ENCODE measurements at places on chromosomes 7 and 10.

GRCh38 chr7:128914566-128915151 is 4.2 kb upstream of the KCP start:
- no peaks in the 10 kb centered on the region for H3K36me3 ChIP-seq
- H3K4me3 ChIP-seq, result no peak overlapping the region
- peaks cover 18% of the 10 kb centered on the region for H3K4me1 ChIP-seq
- peaks cover 23% of the 10 kb centered on the region for H3K27me3 ChIP-seq
- H3K27ac ChIP-seq, result no peak overlapping the region

GRCh38 chr7:45198986-45199385 is 41.4 kb downstream of the RAMP3 start:
- no peaks in the 10 kb centered on the region for H3K36me3 ChIP-seq
- peaks cover 11% of the 10 kb centered on the region for H3K4me1 ChIP-seq
- no peak for DNase-seq
- H3K4me3 ChIP-seq, result no peak overlapping the region
- H3K27ac ChIP-seq, result no peak overlapping the region

GRCh38 chr7:4711634-4712033 is 29.5 kb downstream of the FOXK1 start:
- H3K36me3 ChIP-seq, result peaks cover 5% of the 10 kb centered on the region
- H3K4me1 ChIP-seq, result peaks cover 42% of the 10 kb centered on the region
- H3K27me3 ChIP-seq, result peaks cover 8% of the 10 kb centered on the region
- DNase-seq, result no peak

DNA sequence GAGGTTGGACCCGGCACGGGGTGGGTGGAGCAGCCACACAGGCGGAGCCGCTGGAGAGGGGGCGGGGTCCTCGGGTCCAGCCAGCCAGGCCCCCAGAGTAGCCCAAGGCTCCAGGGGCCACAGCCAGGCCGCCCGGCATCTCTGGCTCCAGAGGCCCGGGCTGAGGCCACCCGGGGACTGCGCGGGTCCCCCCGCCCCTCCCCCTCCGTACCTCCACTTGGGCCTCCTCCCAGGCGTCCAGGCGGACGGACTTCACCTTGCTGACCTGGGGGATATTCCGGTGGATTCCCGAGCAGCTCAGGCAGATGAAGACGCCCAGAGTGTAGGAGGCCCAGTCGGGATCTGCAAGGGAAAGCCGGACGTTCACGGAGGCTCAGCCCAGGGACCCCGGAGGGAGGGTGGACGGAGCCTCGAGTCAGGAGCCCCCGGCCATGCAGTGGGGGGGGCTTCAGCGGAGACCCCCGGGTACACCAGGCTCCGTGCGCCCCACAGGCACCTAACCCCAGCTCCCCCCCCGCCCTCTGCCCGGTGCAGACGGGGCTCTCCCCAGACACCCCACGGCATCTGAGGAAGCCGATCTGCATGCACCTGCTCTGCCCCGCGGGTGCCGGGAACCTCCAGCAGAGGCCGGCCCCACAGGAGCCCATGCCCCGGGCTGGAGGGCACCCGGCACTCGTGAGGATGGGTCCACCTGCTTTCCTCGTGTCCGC is 19.2 kb downstream of the ADAP1 start:
- no peak overlapping the region for H3K4me3 ChIP-seq
- no peak overlapping the region for H3K27ac ChIP-seq
- DNase-seq, result no peak
- peaks cover 4% of the 10 kb centered on the region for H3K36me3 ChIP-seq

DNA sequence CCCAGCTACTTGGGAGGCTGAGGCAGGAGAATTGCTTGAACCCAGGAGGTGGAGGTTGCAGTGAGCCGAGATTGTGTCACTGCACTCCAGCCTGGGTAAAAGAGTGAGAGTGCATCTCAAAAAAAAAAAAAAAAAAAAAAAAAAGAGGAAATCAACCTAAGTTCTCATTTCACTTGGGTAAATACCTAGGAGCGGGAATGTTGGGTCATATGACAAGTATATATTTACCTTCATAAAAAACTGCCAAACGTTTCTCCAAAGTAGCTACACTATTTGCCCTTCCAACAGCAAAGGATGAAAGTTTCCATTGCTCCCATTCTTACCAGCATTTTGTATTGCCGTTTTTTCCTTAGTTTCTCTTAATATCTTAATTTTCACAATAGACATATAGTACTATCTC is 9.8 kb downstream of the P4HA1 start:
- no peak overlapping the region for H3K4me3 ChIP-seq
- no peak overlapping the region for H3K27ac ChIP-seq
- DNase-seq, result no peak
- no peaks in the 10 kb centered on the region for H3K27me3 ChIP-seq
- no peaks in the 10 kb centered on the region for H3K4me1 ChIP-seq

DNA sequence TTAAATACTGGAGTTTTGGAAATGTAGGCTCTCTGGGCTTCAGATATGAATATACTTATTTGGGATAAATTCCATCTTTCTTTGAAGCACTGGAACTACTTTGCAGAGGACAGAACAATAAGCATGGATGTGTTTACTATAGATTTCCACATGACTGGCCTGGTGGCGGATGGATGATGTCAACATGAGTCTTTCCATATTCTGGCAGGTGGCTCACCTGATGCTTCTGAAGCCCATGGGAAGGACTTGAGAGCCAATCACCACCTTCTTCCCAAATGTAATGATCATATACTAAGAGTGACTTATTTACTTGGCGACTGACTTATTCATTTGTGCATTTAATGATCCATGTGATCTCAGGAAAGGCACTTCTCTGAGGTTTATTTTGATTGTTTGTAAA is 110.5 kb downstream of the FANK1 start:
- DNase-seq, result no peak
- no peak overlapping the region for H3K27ac ChIP-seq
- H3K4me3 ChIP-seq, result no peak overlapping the region

DNA sequence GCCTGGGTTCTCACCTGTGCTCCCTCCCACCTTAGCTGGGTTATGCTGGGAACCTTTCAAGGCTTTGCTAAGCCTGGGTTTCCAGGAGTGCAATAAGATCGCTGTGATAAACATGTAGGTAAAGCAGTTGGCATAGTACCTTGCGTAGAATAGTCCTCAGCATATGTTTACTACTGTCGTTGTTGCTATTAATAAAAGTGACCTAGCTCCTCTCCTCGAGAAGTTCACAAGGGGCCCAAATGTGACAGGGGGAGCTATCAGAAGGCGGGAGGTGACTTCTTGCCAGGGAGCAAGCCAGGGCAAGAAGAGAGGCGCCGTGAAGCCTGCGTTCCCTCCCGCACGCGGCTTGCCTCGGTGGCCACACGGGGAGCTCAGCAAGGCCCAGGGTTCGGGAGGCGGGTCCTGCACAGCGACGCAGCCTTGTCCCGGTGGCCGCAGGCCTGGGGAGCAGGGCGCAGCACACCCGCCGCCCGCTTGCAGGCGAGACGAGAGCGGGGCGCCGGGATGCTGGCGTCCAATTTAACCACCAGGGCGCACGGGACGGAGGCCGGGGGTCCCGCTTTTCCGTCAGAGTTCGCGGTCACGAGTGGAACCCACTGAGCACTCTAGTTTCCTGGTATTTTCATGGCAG is 106.2 kb downstream of the SNX10 start:
- peaks cover 20% of the 10 kb centered on the region for H3K4me1 ChIP-seq
- peaks cover 4% of the 10 kb centered on the region for H3K36me3 ChIP-seq
- peaks cover 6% of the 10 kb centered on the region for H3K27me3 ChIP-seq
- H3K27ac ChIP-seq, result peak overlapping the region; percentile 91
- peak overlapping the region; percentile 86 for H3K4me3 ChIP-seq

All from glutamatergic neuron (in vitro differentiated cells).